ENCODE measurements at places on chromosomes 3 and 15. TPM values are rescaled to one million over a fixed set of nuclear protein-coding genes. Genes with fewer than 3 reads are reported as not detected.

Gene SGO1
- 22.5 TPM for total RNA-seq

Gene STRA6
- total RNA-seq: 0.18 TPM

DNA sequence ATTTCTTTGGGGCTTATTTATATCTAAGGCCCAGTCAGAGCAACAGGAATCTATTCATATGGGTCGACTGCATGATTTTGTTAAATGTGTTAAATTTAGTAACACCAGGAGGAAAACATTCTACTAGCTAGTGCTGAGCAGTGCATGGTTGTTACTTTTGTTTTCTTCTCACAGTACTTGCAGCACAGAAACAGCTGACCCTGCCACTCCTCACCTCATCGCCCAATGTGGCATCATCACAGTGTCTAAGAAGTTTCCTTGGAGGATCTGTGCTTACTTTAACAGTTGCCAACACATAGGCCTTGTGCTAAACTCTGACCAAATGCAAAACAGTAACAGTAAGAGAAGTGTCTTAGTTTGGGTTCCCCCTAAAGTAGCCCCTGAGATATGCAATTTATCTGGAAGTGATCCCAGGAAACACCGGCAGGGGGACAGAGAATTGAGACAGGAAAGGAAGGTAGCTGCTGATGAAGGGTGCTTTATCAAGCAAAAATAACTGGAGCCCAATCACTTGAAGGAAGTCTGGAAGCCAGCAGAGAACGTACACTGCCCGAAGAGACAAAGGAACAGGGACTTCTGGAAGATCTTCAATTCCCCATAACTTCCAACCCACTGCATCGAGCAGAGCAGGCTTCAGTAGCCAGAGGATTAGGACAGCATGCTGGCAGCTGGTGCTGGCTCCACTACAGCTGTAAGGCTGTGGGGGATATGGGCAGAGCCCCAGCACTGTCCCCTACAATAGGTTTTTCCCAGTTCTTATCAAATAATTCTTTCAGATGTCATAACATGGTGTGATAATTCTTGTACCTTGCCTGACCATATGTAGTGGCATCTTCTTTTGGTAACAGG, 36.0 kb upstream of the ULK4 start:
- DNase-seq: peak; percentile 19

- DNase-seq: no peak
These were observed 84.2 kb upstream of the IL12A start for GRCh38 chr3:159904455-159904854.

DNA sequence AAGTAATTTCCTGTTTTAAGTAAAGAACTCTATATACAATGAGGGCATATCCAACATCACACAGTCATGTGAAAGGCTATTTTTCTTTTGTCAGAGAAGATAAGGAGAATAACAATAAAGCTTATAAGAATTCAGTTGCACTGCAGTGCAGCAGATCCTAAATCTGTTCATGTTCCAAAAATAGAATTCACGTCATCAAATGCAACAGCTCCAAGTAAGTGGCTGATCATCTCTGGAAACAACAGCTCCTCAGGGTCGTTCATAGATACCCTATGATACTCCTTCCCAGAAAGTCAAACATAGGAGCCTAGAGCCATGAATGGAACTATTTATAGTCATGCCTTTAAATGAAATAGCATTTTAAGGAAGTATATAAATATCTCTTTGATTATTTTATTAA, 100.2 kb downstream of the FMN1 start:
- no peak for DNase-seq

DNA sequence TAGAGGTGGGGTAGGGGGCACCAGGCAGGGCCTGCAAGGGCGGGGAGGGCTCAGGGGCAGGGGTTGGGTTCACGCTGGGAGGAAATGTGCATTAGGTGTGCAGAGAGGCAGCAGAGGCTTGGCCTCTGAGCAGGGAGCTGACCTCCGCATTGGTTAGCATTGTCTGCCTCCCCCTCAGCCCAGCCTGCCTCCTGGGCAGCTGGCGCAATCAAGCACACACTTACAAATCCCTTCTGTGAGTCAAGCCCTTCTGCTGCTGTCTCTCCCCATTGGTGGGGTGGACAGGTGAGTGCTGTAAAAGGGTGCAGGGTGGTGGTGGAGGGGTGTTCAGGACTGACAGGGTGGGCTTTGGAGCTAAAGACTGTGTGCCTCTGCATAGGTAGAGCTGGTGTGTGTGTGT, 9.3 kb downstream of the LOXL1 start:
- DNase-seq: no peak

GRCh38 chr3:42493798-42494151, 8.7 kb upstream of the VIPR1 start:
- DNase-seq: no peak

DNA sequence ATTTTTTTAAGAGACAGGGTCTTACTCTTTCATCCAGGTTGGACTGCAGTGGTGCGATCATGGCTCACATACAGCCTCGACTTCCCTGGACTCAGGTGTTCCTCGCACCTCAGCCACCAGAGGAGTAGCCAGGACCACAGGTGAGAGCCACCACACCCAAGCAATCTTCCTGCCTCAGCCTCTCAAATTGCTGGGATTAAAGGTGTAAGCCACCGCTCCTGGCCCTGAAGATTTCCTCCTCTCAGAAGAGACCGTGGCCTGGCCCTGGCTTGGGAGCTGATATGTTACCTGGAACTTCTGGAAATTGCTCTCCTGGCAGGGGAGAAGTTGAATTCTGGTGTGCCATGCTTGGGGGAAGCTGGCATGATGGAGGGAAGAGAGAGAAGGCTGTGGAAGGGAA, 36.2 kb downstream of the PPCDC start:
- DNase-seq: no peak

DNA sequence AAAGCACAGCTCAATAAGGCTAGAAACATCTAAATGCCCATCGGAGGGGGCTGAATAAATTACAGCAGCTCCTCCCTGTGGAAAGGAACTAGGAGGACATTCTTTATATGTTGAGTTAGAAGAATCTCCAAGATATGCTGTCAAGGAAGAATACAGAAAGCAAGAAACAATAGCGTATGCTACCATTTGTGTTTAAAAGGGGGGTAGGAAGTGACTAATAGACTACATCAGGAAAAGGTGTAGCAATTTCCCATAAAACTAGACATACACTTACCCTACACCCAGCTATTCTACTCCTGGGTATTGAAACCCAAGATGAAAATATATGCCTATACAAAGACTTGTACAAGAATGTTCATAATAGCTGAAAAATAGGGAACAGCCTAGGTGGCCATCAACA, 21.6 kb downstream of the SEC61A1 start:
- DNase-seq: no peak

Gene SMCO1
- total RNA-seq: not detected

DNA sequence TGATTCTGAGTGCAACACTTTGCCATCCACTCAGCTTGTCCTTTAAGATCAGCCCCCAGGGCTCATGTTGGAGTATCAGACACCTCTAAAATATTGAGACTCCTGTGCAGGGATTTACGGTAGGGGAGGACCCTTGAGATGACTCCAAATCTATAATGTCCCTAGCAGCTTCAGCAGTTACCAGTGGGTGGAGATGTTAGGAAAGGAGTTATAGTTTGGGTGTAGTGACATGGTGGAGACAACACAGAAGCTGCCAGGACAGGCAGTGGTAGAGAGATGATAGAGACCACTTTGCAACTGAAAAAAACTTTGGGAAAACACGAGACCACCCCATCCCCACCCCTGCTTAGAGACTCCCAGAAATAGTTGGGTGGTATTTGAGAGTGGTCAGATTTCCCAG, 43.3 kb upstream of the GSK3B start:
- no peak for DNase-seq

DNA sequence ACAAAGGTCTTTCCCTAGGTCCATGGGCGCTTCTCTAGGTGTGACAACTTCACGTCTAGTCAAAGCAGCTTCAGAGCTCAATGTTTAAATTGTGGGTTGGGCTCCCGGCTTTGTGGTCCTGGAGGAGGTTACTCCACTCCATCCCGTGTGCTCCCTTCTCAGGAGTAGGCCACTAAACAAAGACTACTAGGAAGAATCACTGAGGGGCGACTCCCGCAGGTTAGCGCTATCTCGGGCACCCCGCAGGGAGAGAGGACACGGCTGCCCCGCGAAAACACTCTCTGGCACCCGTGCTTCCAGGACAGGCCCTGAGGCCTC, 500 bp downstream of the PARP6 start:
- no peak for DNase-seq

Gene TNIK
- total RNA-seq: 0.16 TPM

Gene CCR3
- total RNA-seq: 0.66 TPM

GRCh38 chr3:177932750-177933660, 603.2 kb upstream of the KCNMB2 start:
- no peak for DNase-seq

- no peak for DNase-seq
These were observed 74.1 kb downstream of the MME start for GRCh38 chr3:155154255-155154654.

DNA sequence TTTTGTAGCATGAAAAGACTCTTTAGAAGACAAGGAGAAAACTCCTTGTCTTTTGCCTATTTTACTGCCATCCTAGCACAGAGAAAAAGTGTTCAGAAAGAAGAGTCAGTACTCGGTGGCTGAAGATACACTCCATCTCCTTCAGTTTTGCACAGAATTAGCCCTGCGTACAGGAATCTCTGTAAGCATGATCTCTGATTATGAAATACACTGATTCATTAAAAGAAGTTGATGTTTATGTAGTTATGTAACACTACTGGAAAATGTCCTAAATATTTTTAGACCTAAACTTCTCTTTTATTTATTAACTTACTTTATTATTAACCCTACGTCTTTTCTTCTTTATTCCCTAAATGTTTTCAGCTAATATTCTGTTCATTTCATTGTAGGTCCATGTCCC, 138.4 kb downstream of the LEKR1 start:
- no peak for DNase-seq

- DNase-seq: no peak
These were observed 230.5 kb upstream of the LRTM1 start for GRCh38 chr3:55158345-55158744.

DNA sequence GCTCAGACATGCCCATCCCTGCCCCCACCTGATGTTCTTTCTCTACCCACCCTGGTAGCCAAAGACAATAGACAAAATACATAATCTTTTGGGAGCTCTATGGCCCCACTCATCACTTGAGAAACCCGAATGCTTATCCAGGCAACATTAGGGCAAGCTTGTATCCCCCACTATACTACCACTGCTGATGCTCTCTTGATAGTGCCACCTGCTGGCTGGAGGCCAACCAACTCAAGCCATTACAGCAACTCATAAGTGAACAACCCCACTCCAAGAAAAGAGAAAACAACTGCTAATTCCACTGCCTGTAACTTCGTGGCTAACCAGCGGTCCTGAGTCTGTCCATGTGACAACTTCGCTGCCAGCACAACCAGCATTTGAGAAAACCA, 342.5 kb upstream of the TGFBR2 start:
- no peak for DNase-seq

Gene ITPKA
- 5.7 TPM for total RNA-seq

- no peak for DNase-seq
These were observed at the start of gene TERB2 for GRCh38 chr15:44956388-44956787. Gene TERB2 (plus strand): TSS chr15:44956687. CDS start chr15:44956719, 32 bp downstream.

- no peak for DNase-seq
These were observed 81.4 kb upstream of the SLC25A26 start for GRCh38 chr3:66139415-66139814.

Gene GABRR3
- total RNA-seq: not detected

Measured in SJSA1 (cell line).